Muscle of arm (tissue), 14 donors: ENCODE measurements at places on chromosomes 1 and 21.

DNA sequence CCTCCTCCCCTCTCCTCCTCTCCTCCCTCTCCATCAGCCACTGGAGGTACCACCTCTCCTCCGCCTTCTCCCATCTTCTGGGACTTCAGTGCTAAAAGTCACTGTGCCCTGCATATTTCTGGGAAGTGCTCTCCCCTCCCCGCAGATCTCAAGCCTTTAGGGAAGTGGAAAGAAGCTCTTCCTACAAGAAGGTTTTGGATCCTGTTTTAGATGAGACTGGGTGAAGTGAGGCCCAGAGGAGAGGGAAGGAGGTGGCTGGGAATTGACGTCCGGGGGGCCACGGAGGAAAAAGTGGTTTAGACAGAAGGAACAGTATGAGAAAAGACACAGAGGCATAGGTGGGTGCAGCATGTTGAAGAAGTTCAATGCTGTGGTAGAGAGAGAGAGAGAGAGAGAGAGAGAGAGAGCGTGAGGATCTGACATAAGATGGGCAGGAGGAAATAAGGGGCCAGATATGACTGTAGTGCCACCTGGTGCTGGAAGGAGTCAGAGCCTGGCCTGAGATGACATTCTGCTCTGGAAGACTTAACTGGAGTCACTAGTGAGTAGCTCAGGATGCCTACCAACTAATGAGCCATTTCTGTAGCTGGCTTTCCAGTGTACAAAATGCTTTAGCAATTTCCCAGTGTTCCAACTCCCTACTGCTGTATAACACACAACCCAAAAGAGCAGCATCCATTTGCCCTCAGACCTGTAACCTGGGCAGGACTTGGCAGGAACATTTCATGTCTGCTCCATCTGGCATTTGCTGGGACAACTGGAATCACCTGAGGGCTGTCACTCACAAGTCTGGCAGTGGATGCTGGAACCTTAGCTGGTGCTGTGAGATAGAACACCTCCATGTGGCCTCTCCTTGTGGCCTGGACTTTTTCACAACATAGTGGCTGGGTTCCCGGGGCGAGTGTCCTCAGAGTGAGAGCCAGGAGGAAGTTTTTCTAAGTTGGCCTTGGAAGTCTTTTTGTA is 16.6 kb upstream of the ZSCAN20 start:
- peak; percentile 51 for DNase-seq

GRCh38 chr1:228000836-228001563 is 5.8 kb upstream of the WNT3A start:
- no peak for DNase-seq

GRCh38 chr1:225026701-225027100 is 97.2 kb downstream of the DNAH14 start:
- DNase-seq = no peak

DNA sequence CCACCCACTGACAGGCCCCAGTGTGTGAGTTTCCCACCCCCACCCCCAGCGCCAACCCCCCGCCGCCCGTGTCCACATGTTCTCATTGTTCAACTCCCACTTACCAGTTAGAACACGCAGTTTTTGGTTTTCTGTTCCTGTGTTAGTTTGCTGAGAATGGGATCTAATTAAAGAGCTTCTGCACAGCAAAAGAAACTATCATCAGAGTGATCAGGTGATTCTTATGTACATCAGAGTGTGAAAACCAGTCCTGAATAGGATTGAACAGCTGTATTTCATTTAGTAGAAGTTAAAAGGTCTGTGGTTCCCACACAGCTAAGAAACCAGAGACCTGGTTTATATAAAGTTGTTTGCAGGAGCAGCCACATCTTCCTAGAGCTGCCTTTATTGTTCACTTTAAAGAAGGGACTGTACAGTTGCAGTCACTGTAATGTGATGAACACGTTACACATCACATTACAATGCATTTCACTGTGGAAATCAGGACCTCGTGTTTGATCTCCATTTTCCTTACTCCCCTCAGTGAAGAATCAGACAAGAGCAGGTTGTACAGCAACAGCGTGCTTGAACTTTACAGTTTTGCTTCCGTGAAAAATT is 1.2 kb downstream of the GBP6 start:
- no peak for DNase-seq

DNA sequence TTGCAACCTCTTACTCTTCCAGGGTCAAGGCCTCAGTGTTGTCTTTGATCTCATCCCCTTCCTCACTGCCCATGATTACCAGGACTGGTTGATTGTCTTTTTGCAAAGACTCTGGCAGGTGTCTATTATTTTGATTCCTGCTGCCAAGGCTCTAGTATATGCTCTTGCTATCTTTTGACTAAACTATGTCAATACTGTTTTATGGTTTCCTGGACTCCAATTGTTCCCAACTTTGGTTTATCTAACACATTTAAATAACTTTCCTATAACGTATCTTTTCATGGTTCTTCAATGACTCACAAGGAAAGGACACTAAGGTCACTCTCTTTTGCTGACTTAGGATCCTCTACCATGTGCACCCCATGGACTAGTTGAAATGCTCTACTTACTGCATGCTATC is 141.5 kb downstream of the PTPRC start:
- DNase-seq = no peak

DNA sequence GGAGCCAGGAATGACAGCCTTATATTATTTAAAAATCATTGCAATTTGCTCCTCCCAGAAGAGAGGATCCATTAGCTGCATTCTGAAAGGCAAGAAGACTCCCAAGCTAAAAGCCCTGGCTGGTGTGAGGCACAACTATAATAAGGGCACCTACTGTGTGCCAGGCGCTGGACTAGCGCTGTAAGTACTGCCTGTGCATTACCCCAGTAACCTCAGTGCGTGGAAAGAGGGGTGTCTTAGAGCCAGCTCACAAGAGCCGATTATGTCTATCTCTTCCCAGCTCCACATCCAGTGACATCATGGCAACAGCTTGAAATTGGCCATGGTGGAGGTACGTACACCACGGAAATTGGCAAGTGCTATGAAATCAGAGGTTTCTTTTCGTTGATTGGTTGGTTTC is 141.7 kb upstream of the IRF2BP2 start:
- DNase-seq = no peak

- no peak for DNase-seq
Measured at GRCh38 chr1:210938416-210938925, 195.5 kb downstream of the KCNH1 start.

GRCh38 chr1:5765997-5766913 is 226.0 kb downstream of the NPHP4 start:
- DNase-seq = no peak

DNA sequence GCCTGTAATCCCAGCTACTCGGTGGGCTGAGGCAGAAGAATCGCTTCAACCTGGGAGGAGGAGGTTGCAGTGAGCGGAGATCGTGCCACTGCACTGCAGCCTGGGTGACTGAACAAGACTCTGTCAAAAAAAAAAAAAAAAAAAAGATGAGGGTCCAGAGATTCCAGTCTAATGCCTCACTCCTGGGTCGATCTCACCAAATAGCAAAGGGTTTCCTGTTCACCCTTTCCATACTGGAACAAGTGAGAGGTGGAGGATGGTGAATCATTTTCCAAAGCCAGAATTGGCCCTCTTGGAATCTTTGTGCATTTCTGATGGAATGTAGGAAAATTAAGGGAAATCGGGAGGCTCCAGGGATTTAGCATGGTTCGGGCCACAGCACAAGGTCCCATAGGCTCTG is 58.1 kb upstream of the ZNF648 start:
- no peak for DNase-seq

GRCh38 chr1:29410476-29410875 is 174.2 kb downstream of the PTPRU start:
- DNase-seq = no peak

DNA sequence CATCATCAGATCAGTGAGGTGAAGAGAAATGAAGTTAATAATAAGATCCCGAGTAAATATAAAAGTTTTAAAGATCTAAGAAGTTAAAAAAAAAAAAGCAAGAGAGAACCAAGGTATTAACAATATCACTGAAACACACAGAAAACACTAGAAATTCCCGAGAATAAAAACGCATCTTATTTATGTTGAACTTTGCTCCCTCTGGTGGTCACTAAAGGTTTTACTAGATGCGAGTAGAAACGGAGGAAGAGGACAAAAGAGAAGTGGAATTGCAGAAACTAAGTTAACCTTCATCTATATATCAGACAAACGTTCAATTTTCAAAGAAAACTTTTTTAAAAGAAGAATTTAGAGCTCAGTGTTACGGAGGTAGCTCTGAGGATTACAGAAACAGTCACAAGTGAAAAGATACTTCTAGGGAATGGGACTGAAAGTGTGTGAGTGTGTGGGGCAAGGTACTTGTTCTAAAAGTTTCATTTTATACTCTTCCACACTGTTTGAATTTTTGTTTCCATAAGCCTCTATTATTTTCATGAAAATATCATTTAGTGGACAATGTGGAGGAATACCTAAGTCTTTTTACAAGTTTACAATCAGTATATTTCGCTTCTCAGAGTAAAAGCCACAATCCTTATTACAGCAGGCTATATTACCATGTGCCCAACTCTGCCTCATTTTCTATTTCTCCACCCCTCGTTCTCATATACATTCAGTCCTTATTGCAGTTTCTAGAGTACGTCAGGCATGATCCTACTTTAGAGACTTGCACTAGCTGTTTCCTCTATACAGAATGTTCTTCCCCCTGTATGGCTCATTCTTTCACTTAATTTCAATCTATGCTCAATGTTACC is 19.7 kb downstream of the ACBD6 start:
- DNase-seq = peak; percentile 54

- no peak for DNase-seq
Measured at GRCh38 chr1:3482378-3482849, 27.9 kb downstream of the ARHGEF16 start.
